Activated CD4-positive, alpha-beta T cell treated with anti-CD3 and anti-CD28 coated beads for 1 hour (primary cell): ENCODE measurements at places on chromosomes 11 and 22.

- DNase-seq = no peak
Observed at GRCh38 chr11:20729597-20730105, 60.3 kb downstream of the NELL1 start.

DNA sequence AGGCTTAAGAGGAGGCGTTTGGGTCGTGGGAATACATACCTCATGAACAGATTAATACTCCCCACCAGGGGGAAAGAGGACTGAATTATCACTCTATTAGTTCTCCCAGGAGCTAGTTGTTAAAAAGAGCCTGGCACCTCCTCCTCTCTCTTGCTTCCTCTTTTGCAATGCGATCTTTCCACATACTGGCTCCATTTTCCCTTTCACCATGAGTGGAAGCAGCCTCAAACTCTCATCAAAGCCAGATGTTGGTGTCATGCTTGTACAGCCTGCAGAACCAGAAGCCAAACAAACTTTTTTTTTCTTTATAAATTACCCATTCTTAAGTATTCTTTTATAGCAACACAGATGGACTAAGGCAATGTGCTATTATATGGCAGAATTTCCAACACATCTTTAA is 258.5 kb downstream of the FAM76B start:
- no peak for DNase-seq

- no peak for DNase-seq
Observed at GRCh38 chr11:135027461-135027860, 615.4 kb upstream of the B3GAT1 start.

DNA sequence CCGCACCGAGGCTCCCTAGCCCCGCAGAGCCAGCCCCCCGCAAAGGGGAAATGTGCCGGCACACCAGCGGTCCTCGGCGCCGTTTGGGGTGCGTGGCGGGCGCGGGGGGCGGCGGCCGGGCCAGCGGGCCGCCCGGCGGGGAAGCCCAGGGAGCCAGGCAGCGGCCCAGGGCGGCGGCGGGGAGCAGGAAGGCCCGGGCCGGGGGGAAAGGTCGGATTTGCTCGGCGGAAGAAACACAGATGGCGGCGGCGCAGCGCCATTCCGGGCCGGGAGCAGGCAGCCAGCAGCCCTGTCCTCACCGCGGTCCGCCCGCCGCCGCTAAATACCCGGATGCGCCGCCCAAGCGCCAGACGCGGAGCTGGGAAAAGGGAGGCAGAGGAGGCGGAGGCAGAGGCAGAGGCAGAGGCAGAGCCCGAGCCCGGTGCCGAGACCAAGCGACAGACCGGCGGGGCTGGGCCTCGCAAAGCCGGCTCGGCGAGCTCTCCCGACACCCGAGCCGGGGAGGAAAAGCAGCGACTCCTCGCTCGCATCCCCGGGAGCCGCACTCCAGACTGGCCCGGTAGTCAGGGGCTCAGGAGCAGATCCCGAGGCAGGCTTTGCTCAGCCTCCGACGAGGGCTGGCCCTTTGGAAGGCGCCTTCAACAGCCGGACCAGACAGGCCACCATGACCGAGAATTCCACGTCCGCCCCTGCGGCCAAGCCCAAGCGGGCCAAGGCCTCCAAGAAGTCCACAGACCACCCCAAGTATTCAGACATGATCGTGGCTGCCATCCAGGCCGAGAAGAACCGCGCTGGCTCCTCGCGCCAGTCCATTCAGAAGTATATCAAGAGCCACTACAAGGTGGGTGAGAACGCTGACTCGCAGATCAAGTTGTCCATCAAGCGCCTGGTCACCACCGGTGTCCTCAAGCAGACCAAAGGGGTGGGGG is 2.6 kb upstream of the GCAT start:
- peak; percentile 52 for DNase-seq

- DNase-seq = no peak
Observed at GRCh38 chr22:42768385-42769035, 47.8 kb upstream of the A4GALT start.

- DNase-seq = no peak
Observed at GRCh38 chr11:116525961-116526495, 246.8 kb downstream of the BUD13 start.

- no peak for DNase-seq
Observed at GRCh38 chr11:133467686-133468085, 64.6 kb downstream of the OPCML start.

GRCh38 chr22:29375398-29376076 is 12.8 kb downstream of the AP1B1 start:
- no peak for DNase-seq

DNA sequence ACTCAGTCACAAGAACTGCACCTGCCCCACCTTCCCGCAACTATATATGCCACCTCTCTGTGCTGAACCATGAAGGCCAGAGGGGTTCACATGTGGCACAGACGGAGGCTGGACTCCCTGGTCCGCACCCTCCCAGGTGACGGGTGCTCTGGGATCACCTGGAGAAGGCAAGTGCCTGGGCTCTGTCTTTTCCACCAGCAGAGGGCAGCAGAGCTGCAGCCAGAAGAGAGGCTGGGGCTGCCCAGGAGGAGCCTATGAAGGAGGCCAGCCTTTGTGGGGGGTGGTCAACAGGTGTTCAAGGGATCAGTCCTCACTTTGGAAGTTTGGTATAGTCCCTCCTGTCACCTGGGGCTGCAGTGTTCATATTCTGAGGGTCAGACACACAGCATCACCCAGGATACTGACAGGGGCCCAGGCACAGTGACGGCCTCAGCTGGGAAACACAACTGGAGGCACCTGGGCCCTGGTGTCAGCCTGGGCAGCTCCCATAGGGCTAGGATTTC is 39.2 kb upstream of the IGLL5 start:
- peak; percentile 47 for DNase-seq

DNA sequence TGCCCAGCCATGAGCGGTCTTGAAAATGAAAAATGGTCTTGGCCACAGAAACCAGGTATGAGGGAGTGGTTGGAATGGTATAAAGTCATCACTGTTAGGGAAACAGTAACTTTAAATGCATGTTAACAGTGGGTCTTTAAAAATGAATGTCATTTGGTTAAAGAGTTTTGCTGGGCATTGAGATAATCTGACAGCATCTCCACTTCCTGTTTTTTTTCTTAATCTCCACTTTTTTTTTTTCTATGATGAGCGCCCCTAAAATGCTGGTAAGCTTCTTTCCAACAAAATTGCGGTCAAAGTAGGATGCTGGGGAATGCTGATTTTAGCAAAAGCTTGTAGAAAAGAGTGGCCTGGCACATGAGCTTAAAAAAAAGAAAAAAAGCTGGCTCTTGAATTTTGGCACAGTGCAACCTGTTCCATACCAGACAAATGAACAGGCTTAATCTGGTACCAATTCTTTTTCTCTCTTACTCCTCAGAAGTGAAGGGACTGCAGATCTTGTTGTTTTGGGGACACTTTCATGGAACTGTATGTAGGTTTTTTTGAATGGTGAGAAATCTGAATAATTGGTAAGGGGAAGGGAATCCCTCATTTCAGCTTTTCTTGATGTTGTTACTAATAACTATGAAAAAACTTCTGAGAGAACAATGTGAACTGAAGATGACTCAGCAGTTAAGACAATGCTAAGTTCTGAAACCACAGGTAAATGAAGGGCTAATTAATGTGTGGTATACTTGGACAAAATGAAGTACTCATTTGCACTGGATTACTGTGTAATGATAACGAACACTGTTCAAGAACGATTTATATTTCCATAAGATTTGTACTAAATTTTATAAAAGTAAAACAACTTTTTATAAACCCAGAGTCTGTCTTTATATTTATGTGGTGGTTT is 3.1 kb upstream of the ARHGEF12 start:
- no peak for DNase-seq

DNA sequence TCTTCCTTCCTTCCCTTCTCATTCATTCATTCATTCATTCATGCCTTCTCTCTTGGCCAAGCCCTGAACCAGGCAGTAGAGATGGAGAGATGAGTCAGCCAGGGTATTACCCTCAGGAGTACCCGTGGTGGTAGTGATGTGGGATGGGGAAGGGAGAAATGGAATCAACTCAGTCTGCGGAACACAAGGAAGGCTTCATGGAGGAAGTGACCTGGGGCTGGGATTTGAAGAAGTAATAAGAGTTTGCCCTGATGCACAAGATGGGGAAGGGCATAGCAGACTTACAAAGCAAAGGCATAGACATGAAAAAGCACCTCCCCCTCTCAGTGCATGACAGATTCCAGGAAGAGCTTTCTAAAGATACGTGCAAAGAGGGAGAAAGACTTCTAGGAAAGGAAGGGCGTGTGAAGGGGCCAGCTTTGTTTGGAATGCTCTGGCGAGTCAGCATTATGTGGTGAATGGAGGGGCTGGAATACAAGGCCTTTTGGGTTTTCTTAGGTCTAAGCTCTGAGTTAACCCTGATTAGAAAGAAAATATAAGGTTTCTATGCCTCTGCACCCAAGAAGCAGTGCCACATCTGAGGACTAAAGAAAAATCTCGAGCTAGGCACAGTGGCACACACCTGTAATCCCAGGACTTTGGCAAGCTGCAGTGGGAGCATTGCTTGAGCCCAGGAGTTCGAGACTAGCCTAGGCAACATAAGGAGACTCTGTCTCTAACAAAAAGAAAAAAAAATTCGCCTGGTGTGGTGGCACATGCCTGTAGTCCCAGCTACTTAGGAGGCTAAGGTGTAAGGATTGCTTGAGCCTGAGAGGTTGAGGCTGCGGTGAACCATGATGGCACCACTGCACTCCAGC is 36.4 kb upstream of the ACER3 start:
- DNase-seq = no peak

DNA sequence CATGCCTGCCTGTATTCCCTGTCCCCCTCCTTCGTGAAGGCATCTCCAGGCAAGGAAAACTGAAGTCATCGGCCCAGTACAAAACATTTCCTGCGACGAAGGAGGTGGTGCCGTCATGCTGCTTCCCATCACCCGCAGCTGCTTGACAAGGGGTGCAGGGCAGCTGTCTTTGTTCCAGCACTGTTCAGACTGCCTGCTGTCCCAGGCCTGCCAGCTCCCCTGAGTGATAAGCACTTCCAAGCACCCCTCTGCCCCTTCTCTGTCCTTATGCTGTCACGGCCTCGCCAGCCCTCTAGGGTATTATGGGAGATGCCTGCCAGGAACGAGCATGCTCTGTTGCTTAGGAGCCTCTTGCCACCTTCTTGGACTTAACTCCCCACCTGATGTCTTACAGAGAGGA is 37.1 kb upstream of the BSX start:
- no peak for DNase-seq

- DNase-seq = no peak
Observed at GRCh38 chr22:39664485-39665200, 94.1 kb downstream of the CACNA1I start.

- no peak for DNase-seq
Observed at GRCh38 chr11:99565333-99565732, 544.6 kb downstream of the CNTN5 start.

- no peak for DNase-seq
Observed at GRCh38 chr11:94585399-94585798, 18.2 kb downstream of the PIWIL4 start.
